ENCODE measurements at places on chromosomes 7 and 10. TPM values are rescaled to one million over a fixed set of nuclear protein-coding genes. Genes with fewer than 3 reads are reported as not detected.

- peak; percentile 57 for DNase-seq
Measured at GRCh38 chr10:15313047-15313446, 58.0 kb downstream of the FAM171A1 start.

- DNase-seq: no peak
Measured at GRCh38 chr10:93445978-93446720, 36.0 kb downstream of the MYOF start.

GRCh38 chr10:62095181-62096122 is 173.2 kb downstream of the RTKN2 start:
- peak; percentile 58 for DNase-seq

DNA sequence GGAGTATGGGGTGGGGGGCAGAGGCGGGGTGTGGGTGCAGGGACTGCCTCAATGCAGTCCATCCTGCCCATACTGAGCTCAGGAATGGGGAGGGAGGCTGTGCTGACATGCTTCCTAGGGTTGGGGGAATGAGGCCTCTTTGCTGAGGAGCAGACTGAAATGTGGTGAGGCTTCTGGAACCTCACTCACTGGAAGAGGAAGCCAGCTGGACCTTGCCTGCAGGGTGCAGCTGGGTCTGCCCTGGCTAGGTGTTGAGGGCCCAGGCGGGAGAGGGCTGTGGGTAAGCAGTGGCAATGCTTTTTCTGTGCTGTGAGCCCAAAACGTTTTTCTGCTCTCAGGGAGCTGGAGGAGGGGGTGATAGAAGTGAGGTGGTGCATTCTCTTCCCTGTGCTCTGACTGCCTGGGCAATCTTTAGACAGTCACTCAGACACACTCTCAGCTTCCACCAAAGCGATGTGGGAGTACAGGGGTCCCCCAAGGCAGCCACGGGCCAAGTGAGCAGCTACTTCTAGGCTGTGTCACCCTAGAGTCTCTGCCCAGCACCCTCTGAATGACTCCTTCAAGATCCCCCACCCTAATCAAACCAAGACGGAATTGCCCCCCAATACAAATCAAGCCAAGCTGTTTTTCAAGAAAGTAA is 41.1 kb upstream of the BMPR1A start:
- DNase-seq: no peak

GRCh38 chr10:33109384-33109783 is 151.4 kb upstream of the ITGB1 start:
- DNase-seq: no peak

GRCh38 chr7:50953820-50954219 is 171.1 kb upstream of the GRB10 start:
- no peak for DNase-seq

- DNase-seq: peak; percentile 49
Measured at GRCh38 chr10:4189281-4189680, 404.3 kb upstream of the KLF6 start.

DNA sequence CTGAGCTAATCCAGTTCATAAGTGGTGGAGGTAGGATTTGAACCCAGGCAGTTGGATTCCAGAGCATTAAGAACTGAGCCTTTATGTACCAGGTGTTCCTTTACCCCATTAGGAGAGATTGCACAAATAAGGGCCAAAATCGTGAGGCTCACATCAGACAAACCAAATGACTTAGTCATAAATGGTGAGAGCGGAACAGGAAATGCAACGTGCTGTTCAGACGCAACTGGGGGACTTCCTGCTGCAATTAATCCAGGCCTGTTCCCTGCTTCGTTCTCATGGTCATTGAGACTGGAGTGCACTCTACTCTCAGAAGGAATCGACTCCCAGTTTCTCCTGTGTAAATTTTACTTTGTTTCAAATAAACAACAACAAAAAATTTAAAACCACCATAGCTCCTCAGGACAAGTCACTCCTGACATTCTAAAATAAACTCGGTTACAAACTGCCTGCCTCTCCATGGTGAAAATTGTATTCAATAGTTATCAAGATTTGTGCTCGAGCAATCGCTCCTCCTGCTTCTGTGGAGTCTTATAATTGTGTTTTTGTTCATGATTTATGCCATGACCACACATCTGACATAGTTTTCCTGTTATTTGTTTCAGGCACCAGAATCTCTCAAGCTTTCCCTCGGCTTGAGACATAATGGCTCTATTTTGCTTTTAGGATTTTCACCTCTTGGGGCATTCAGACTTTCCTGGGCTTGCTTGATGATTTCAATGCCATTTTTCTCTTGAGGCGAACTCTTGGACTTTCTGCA is 115.3 kb upstream of the BMPER start:
- no peak for DNase-seq

DNA sequence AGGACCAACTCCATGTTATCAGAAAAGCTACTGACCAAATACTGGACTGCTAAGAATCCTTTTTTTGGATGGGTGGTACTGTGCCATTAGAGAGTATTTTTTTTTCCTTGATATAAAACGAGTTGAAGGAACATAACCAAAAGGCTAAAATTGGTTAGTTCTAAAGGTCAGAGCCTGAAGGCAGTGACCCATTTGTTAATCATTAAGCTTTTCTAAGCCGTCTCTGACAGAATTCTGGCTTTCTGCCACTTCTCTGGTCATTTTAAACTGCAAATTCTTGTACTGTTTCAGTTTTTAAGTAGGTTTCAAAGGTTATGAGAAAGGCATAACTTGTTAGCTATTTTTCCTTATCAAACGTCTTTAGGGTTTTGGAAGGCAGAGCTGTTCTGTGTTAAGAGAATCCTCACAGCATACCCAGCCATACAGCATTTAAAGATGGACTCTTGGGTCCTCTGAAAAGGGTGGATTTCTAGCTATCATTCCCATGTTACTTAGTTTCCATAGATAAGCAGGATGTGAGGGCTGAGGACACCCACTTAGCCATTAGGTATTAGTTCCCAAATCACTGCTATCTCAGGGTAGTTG is 196.8 kb downstream of the RNLS start:
- DNase-seq: peak; percentile 10

DNA sequence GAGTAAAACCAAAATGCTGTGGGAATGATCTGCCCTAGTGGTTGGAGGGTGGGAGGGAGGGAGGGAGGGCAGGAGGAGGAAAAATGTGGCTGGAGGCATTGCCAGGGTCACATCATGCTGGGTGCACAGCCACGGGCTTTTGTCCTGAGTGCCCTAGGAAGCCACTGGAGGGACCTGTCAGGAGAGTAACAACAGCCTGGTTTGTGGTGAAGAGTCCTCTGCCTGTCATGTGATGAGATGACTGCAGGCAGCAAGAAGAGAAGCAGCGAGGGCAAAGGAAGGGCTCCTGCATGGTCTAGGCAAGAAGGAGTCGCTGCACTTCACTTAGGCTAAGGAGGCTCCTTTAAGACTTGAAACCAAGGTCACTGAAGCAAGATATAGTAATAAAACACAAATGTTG is 65.6 kb downstream of the PKD1L1 start:
- DNase-seq: no peak

GRCh38 chr7:111840528-111840927 is 278.2 kb upstream of the IMMP2L start:
- no peak for DNase-seq

GRCh38 chr7:94003446-94004023 is 620 bp downstream of the BET1 start:
- DNase-seq: no peak

The CALD1 gene
- 93.4 TPM for polyA plus RNA-seq

The CPN1 gene
- not detected for polyA plus RNA-seq

The FRMPD2 gene
- polyA plus RNA-seq: 0.09 TPM

The SORCS1 gene
- polyA plus RNA-seq: 4.7 TPM

The PLAC9 gene
- 75.9 TPM for polyA plus RNA-seq

The UCN3 gene
- polyA plus RNA-seq: not detected

The EVX1 gene
- polyA plus RNA-seq: not detected

The ADAMTS14 gene
- 24.6 TPM for polyA plus RNA-seq

The STEAP1 gene
- 0.62 TPM for polyA plus RNA-seq

The DRGX gene
- polyA plus RNA-seq: not detected

Data from hindlimb muscle (tissue), 1 donor.